ENCODE measurements at places on chromosomes 2 and 18. TPM values are rescaled to one million over a fixed set of nuclear protein-coding genes. Genes with fewer than 3 reads are reported as not detected.

DNA sequence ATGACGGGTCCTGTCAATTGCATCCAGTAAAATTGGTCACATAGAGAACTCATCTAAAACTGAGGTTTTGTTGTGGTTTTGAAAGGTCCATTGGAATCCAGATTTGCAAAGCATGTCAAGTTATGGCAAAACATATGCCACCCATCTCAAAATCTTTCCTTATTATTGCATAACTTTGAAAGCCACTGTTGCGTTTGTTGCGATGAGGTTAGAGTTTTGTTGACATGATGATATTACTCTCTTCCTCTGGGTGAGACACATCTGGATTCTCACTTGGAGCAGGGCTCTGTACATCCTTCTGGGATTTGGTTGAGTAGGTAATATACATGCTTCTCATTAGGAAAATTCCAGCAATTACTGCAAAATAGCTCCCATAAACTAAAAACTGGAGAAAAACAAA lies 20.6 kb downstream of the SCYGR5 start:
- no peak for DNase-seq

Gene GKN2
- not detected for total RNA-seq

GRCh38 chr18:53191634-53192033 lies 851.6 kb downstream of the DCC start:
- DNase-seq, result no peak

DNA sequence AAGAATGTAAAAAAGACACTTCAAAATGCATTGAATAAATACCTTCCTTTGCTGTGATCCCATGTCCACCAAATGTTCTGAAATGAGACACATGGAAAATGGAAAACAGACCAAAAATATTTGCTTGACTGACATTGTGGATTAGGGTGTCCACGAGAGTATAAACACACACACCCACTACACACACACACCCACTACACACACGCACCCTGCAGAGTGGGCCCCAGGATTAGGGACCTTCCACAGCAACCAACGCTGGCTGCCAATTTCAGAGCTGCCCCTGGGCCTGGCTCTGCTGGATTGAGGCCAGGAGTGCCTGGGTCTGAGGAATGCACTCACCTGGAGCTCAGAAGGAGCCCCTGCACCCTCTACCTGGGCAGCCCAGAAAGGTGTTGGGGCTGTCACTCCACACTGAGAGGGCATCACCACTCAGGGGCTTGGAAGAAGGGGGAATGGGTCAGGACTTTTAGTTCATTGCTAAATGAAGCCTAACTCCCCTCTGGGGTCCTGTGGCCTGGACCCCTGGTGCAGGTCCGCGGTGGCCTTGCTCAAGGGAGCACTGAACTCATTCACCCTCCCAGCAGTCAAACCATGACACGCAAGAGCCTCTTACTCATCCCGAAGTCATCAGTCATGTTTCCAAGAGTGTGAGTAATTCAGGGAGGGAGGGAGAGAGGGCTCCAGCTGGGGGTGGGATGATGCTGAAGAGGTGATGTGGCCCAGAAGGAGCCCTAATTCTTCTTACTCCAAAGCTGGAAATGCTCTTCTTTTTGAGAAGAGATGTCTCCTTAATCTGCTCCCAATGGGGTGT lies 50.2 kb upstream of the PLB1 start:
- peak; percentile 77 for DNase-seq

DNA sequence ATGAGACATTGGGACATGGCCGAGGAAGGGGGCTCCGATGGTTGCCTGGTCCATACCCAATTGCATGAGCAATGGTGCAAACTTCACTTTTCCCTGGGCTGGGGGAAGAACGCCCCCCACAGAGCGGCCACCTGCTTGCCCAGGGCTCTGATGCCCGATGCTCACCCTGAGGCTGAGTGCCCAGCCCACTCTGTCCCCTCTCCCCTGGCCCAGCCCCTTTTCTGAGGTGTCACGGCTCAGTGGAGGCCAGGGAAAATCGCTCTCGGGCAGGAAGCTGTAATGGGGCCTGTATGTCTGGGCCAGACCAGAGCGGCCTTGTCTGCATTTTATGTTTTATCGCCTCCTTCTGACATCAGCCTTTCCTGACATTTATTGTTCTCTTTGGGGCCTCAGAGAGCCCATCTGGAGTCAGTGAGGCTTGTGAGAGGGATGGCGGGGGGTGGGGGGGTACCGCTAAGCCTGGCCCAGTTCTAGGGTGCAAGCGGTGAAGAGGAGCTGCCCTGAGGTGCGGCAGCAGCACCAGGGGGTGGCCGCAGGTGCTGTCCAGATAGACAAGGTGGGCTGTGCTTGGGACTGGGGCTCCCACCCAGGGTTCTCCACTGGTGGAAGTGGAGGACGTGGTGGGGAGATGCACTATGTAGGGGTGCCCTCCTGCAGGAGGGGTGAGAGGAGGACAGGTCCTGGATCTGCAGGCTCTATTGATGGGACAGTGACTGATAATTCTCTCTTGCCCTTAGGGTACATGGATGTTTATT lies 46.2 kb downstream of the INHBB start:
- DNase-seq, result no peak

- DNase-seq, result no peak
Observed at GRCh38 chr2:1801541-1801940, 57.2 kb upstream of the PXDN start.

DNA sequence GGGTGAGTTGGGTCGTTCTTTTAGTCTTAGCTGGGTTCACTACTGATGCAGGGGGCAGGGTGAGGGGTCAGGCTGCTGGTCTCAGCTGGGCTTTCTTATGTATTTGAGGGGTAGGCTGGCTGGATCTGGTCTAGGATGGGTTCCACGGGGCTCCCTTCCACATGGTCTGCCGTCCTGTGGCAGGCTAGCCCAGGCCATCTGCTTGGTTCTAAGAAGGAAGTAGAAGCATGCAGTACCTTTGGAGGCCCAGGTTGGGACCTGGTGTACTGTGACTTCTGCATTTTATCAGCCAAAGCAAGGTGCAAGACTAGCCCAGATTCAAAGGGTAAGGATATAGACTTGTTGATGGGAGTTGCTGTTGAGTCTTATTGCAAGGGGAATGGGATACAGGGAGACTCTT lies 35.5 kb upstream of the MGAT5 start:
- no peak for DNase-seq

DNA sequence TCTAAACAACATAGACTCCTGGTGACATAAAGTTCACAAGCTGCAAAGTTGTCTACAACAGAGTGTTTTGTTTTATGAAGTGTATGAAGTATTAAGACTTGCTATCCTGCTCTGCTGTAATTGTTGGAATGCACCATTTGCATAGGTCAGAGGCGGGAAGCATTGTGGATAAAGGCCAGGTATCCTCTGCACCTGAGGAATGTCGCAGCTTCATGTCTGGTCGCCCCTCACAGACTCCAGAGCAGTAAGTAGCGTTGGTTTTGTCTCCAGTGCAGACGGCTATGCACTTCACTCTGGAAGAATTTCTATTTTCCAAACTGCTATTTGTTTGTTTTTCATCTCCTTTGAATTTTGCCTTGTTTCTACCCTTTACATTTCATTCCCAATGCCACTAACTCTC lies 63.1 kb downstream of the UNC80 start:
- no peak for DNase-seq

GRCh38 chr2:72982219-72982618 lies 64.9 kb downstream of the EMX1 start:
- no peak for DNase-seq

DNA sequence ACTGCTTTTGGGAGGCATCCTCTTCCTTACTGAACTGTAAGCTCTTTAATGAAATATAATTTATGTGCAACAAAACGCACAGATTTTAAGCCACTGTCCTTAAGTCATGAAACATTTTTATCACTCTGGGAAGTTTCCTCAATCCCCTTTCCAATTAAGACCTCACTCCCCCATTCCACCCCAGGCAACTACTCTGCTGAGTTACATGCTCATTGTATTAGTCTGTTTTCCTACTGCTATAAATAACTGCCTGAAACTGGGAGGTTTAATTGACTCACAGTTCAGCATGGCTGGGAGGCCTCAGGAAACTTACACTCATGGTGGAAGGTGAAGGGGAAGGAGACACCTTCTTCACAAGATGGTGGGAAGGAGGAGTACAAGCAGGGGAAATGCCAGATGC lies 46.5 kb upstream of the KCNE4 start:
- DNase-seq, result no peak

Gene LYPD1
- total RNA-seq, result not detected

- no peak for DNase-seq
Observed at GRCh38 chr2:195477996-195478382, 179.0 kb upstream of the SLC39A10 start.

DNA sequence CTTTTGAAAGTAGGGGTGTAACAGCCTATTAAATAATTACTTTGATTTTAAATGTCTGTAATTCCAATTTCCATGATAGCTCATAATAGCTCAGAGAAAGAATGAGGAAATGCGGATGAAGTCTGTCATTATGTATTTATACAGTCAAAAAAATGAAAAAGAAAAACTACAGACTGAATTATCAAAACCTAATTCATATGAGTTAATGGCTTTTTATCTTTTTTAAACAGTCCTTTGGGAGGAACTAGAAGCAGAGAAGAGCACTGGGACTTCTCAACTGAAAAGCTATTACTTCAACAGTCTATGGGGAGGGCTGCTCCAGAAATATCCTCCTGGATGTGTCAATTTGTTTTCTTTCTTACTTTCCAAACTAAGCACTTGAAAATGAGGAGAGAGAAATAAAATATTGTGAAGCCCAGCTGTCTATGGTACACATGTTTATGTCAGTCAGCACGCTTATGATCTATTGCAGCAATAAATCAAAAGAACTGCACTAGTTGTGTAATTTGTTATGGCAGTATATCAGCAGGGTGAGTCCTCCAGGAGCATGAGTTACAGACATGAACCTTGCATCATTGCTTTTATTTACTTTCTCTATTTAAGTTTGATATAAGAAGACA lies 1550.2 kb downstream of the LRP1B start:
- DNase-seq, result no peak

DNA sequence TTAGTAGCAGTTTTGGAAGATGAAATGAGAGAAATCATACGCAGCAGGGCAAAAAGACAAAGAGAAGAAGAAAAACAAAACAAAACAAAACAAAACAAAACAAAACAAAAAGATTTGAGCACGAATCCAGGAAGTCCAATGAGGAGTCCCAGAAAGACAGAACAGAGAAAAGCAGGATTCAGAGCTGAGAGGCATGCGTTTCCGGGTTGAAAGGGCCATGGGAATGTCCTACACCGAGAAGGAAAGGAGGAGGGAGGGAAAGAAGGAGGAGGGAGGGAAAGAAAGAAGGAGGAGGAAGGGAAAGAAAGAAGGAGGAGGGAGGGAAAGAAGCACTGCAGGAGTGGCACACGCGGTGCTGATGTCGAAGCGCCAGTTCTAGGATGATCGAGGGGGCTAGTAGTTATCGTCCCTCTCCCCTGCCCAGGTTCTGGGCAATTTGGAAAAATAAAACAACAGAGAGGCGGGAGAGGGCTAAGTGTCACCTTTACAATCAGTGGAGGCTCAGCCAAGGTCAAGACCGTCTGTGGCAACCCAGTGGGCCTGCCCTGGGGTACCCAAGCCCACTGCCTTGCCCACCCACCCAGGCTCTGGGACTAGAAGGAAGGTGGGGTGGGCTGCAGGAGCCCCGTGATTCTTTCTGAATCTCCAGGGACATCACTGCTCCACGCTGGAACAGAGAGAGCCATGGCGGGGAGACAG lies 68.4 kb downstream of the TWIST2 start:
- no peak for DNase-seq
